Neural progenitor cell (in vitro differentiated cells): ENCODE measurements at places on chromosomes 12 and 14. TPM values are rescaled to one million over a fixed set of nuclear protein-coding genes. Genes with fewer than 3 reads are reported as not detected.

CMTM5 gene
- 4.3 and 6.9 TPM in 2 replicates for total RNA-seq

BIN2 gene
- total RNA-seq: 0.52 TPM in 1 of 2 replicates, not detected in the other

TAS2R50 gene
- total RNA-seq: 2.4 and 12.1 TPM in 2 replicates

ZFHX2 gene
- 0.90 and 2.2 TPM in 2 replicates for total RNA-seq

ACOT6 gene
- not detected in 2 replicates for total RNA-seq

MAP1LC3B2 gene
- total RNA-seq: 0.39 and 1.5 TPM in 2 replicates

SIX1 gene
- total RNA-seq: 0.28 TPM in 1 of 2 replicates, not detected in the other

TAS2R30 gene
- total RNA-seq: 7.9 and 13.1 TPM in 2 replicates

ESR2 gene
- total RNA-seq: 0.21 and 0.31 TPM in 2 replicates

KRT78 gene
- total RNA-seq: not detected in 2 replicates

IL26 gene
- total RNA-seq: not detected in 2 replicates

GSC gene
- 1.1 and 2.8 TPM in 2 replicates for total RNA-seq

- no peaks in the 10 kb centered on the region for H3K27me3 ChIP-seq
- H3K27ac ChIP-seq: no peak overlapping the region
- H3K36me3 ChIP-seq: no peaks in the 10 kb centered on the region
- no peak overlapping the region for H3K4me3 ChIP-seq
Observed at GRCh38 chr12:30908076-30908721, 18.3 kb upstream of the TSPAN11 start.

DNA sequence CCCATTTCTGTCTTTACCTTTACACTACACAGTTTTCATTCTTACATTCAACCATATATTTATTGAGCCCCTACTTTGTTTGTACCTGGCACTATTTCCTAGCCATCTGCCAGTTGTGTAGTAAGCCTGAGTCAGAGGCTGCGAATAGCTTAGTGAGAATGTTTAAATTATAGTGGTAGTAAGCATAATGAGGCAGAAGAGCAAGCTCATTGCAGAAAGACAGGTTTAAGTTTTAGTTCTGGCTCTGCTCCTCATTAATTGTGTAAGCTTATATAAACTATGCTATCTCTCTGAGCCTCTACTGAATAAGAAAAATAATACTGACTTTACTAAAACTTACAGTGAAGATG lies 123.5 kb downstream of the NAV3 start:
- no peak overlapping the region for H3K27ac ChIP-seq
- no peak overlapping the region for H3K4me3 ChIP-seq
- H3K27me3 ChIP-seq: no peaks in the 10 kb centered on the region
- DNase-seq: no peak
- H3K4me1 ChIP-seq: no peaks in the 10 kb centered on the region

DNA sequence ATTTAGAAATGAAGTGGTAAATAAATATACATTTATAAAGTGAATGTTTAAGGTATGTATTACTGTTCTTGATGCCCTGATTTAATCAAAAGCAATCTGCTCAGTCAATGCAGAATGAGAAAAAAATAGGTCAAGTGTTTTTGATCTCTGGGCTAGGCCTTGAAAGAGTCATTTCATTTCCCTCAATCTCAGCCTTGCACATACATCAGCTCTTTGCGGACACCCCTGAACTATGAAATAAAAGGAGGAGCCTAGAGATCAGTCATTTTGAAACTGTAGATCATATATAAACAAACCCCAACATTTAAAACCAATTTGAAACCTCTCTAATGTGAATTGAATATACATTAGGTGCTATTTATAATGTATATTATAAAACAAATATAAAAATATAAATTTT lies 42.5 kb downstream of the ATG2B start:
- H3K27ac ChIP-seq: no peak overlapping the region
- DNase-seq: no peak
- no peak overlapping the region for H3K4me3 ChIP-seq
- peaks cover 9% of the 10 kb centered on the region for H3K4me1 ChIP-seq
- H3K27me3 ChIP-seq: no peaks in the 10 kb centered on the region

DNA sequence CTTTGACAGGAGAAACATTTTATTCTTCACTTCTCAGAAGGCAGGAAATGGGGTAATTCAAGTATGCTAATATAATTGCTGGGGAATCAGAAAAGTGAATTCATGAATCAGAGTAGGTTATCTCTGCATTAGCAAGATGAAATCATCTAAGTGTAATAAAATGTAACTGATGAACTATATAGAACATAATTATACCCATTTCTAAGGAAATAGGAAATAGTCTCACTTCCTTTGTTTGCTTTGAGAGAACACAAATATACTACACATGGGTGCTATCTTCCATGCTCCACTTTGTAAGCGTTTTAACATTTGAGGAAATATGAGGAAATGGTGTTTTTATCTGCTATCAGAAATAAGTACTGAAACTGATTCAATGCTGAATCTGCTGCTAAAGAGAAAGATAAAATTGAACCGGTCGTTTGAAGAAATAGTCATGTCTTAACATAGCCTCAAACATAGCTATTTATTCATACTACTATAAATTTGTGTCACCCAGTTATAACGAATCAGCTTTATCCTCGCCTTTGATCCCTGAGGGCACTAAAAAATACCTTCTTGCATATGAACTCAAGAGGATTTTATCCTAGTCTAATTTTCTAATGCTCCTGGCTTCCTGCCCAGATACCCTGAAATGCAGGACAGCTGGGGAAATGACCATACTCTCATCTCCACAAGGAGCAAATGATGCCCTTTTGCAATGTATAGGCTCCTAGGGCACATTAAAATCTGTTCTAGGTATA lies 696.0 kb downstream of the C12orf50 start:
- no peaks in the 10 kb centered on the region for H3K36me3 ChIP-seq
- H3K4me3 ChIP-seq: no peak overlapping the region
- H3K4me1 ChIP-seq: no peaks in the 10 kb centered on the region
- no peaks in the 10 kb centered on the region for H3K27me3 ChIP-seq
- H3K27ac ChIP-seq: no peak overlapping the region

DNA sequence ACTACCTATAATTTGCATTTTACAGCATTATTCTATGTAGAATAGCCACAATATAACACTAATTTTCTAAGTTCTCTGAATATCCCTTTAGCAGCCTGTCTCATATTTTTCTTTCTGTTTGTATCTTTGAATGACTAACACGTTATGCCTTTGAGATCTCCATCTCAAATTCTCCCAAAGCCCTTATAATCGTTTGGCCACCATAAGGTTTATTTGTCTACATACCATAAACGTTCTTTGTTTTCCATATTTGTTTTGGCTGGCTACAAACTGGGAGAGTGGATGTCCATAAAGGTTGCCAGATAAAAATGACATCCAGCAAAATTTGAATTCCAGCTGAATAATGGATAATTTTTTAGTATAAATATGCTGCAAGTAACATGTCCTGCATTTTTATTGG lies 203.7 kb downstream of the STXBP6 start:
- H3K4me1 ChIP-seq: peaks cover 4% of the 10 kb centered on the region
- no peak for DNase-seq
- no peak overlapping the region for H3K27ac ChIP-seq
- no peaks in the 10 kb centered on the region for H3K36me3 ChIP-seq

GRCh38 chr12:76777765-76778216 lies 13.9 kb downstream of the ZDHHC17 start:
- H3K4me1 ChIP-seq: peaks cover 7% of the 10 kb centered on the region
- H3K4me3 ChIP-seq: no peak overlapping the region
- H3K27ac ChIP-seq: no peak overlapping the region

GRCh38 chr14:100739306-100739705 lies 12.6 kb downstream of the DLK1 start:
- H3K27ac ChIP-seq: no peak overlapping the region
- H3K4me1 ChIP-seq: no peaks in the 10 kb centered on the region
- no peak for DNase-seq
- no peaks in the 10 kb centered on the region for H3K36me3 ChIP-seq
- no peaks in the 10 kb centered on the region for H3K27me3 ChIP-seq
- no peak overlapping the region for H3K4me3 ChIP-seq

DNA sequence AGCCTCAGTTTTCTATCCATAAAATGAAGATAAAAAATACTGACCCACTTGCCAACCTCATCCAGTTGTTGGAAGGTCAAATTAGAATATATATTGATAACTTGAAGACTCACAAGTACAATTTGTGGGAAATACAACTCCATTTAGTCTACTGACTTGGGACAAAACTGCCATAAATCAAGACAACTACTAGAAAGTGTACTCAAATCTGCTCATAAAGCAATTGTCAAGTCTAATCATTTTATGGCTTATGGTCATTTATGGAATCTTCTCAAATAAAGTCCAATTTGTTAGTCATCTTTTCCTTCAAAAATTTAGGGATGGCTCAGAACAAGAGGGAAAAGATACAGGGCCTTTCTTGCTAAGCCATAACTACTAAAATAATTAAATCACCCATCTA lies 7.0 kb downstream of the BTG1 start:
- H3K27ac ChIP-seq: peak overlapping the region; percentile 18
- peaks cover 27% of the 10 kb centered on the region for H3K36me3 ChIP-seq
- peak overlapping the region; percentile 94 for H3K4me3 ChIP-seq
- H3K27me3 ChIP-seq: no peaks in the 10 kb centered on the region

GRCh38 chr12:67891596-67891995 lies 97.7 kb upstream of the IFNG-AS1 start:
- H3K27me3 ChIP-seq: no peaks in the 10 kb centered on the region
- peak; percentile 17 for DNase-seq
- H3K4me3 ChIP-seq: no peak overlapping the region
- H3K4me1 ChIP-seq: peaks cover 11% of the 10 kb centered on the region

GRCh38 chr12:99026332-99027054 lies 381.4 kb downstream of the APAF1 start:
- no peak overlapping the region for H3K4me3 ChIP-seq
- no peaks in the 10 kb centered on the region for H3K27me3 ChIP-seq
- H3K36me3 ChIP-seq: no peaks in the 10 kb centered on the region
- H3K27ac ChIP-seq: no peak overlapping the region
- DNase-seq: no peak

DNA sequence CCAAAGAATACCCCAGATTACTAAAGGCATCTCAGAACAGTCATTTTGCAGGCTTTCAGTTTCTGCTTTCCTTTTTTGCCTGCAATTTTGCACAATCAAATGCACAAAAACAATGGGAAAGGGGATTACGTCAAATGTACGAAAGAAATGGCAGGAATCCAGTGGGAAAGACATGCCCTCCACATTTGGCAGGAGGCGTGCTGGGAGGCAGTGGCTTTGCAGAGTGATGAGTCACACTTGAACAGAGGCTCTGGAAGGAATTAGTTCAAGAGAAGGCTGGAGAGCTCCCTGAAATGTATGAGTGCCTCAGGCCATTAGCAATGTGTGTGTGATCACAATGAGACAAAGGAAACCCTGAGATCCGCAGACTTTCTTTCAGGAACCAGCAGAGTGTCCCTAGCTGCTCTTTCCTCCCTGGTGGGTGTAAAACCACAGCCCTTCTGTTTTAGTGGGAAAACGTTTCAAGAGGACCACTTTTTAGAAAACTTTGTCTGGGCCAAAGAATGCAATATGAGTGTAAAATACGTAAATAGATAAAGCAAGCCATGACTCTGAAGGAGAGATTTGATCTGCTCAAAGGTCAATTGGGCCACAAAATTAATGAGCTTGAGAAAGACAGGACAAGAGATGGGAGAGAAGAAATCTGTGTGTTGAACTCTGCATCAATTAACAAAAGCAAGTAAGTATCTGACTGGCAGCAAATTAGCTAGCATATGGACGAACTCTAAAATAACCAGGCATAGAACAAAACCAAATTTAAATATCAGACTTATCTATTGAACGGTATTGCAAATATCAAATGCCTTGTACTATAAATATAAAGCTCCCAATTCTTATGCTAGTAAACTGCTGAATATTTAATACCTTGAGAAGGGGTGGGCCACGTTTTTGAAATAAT lies 155.4 kb upstream of the PDE3A start:
- H3K27me3 ChIP-seq: no peaks in the 10 kb centered on the region
- H3K4me3 ChIP-seq: no peak overlapping the region
- DNase-seq: peak; percentile 93
- peak overlapping the region; percentile 72 for H3K27ac ChIP-seq
- H3K4me1 ChIP-seq: peaks cover 20% of the 10 kb centered on the region

GRCh38 chr14:59200195-59200594 lies 11.7 kb downstream of the DAAM1 start:
- no peaks in the 10 kb centered on the region for H3K36me3 ChIP-seq
- H3K4me3 ChIP-seq: no peak overlapping the region
- H3K27me3 ChIP-seq: no peaks in the 10 kb centered on the region
- peaks cover 9% of the 10 kb centered on the region for H3K4me1 ChIP-seq

DNA sequence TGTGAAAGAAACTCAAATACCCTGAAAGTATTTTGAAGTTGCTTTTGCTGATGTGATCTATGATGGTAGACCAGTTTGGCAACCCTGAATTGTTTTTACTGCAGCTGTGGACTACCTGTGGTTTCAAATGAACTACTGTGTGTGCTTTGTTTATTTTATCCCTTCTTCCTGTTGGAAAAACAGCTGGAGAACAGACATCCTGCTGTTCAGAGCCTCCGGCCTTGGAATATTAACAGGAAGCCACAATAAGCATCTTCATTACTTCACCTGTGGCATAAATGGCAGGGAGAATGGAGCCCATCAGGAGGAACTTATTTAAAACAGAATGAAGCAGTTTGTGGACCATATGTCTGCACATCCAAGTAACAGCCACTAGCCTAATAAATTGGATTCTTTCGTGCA lies 104.8 kb downstream of the DUSP6 start:
- H3K36me3 ChIP-seq: no peaks in the 10 kb centered on the region
- no peak overlapping the region for H3K4me3 ChIP-seq
- no peak overlapping the region for H3K27ac ChIP-seq
- H3K4me1 ChIP-seq: peaks cover 28% of the 10 kb centered on the region
- H3K27me3 ChIP-seq: no peaks in the 10 kb centered on the region

DNA sequence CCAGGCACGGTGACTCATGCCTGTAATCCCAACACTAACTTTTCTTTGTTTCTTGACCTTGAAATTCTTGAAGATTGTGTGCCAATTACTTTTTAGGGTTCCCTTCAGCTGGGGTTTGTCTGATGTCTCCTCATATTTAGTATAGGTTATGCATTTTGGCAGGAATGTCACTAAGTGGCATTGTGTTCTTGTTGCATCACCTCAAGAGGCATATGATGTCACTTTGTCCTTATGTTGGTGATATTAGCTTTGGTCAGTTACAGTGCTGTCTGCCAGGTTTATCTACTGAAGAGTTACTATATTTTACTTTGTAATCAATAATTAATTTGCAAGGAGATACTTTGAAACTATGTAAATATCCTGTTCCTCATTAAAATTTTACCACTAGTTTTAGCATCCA lies 61.0 kb upstream of the BTG1 start:
- H3K4me3 ChIP-seq: no peak overlapping the region
- H3K4me1 ChIP-seq: peaks cover 21% of the 10 kb centered on the region
- no peaks in the 10 kb centered on the region for H3K27me3 ChIP-seq
- no peaks in the 10 kb centered on the region for H3K36me3 ChIP-seq
- no peak for DNase-seq

DNA sequence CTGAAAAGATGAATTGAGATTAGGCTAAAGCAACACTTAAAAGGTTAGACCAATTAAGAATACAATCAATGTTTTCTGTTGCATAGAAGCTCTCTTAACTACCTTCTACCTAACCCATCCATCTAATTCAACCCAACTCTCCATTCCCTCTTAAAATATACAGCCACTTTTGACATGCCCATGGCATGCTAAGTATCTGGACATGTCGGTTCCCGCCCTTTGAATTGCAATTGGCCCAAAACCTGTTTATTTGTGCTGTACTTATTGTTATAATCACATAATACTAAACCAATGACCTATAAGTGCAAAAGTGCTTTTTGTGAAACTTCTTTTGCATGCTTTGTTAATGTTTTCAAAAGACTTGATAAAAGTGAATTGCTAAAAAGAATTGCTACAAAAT lies 37.6 kb upstream of the APPL2 start:
- H3K27ac ChIP-seq: no peak overlapping the region
- H3K4me1 ChIP-seq: no peaks in the 10 kb centered on the region
- H3K4me3 ChIP-seq: no peak overlapping the region
